ENCODE measurements at places on chromosomes 1 and 21.

GRCh38 chr1:207869859-207870258 lies 41.1 kb downstream of the CD34 start:
- no peak for DNase-seq

DNA sequence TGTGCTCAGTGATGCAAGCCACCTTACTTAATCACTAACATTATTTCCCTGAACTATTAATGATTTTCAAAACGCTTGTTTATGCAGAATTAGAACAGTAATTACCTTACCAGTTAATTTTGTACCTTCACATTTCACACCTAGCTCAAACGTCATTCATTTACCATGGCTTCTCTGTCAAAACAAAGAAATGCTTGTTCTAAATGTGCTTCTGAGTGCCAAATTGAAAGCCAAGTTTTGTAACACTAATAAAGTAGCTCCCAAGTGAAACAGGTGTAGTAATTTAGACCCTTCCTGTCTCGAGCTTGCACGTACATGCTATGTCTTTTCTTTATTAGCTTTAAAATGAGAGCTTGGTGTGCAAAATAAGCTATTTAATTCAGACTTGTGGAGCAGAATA lies 533.7 kb upstream of the PKN2 start:
- no peak for DNase-seq

DNA sequence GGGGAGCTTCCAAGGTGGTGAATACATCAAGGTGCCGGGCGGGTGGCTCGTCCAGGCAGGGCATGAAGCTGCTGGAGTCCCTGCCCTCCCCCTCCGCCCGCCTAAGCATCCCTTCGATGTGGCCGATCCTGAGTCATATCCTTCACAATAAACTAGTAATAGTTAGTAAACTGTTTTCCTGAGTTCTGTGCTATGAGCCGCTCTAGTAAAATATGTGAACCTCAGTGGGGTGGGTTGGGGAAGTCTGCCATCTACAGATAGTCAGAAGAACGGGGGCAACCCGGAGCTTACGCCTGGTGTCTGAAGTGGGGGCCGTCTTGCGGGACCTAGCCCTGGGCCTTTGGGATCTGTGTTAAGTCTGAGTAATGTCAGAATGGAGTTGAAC lies 21.6 kb downstream of the C2CD2 start:
- DNase-seq, result no peak

GRCh38 chr1:22673486-22674409 lies 20.7 kb downstream of the C1QB start:
- no peak for DNase-seq

- no peak for DNase-seq
These were observed 12.3 kb upstream of the IL22RA1 start for GRCh38 chr1:24155011-24155782.

DNA sequence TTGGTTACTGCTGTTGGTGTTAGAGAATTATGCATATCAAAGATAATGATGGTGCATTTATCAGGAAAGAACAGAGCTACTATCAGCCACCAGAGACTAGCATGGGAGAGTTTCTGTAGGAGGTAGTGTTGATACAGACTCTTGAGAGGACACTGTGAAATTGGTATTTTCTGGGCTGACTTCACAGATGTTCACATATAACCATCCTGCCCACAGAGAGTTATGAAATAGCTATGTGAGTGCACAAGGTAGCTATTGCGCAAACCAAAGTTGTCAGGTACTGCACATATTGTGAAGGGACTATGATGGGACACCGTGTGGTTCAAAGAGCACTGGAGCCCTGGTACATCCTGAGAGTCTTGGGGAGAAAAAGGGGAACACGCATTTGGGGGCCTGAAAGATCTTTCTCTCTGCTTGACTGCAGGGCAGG lies 1.4 kb upstream of the TLCD4 start:
- DNase-seq, result no peak
